ENCODE measurements at places on chromosomes 4 and X.

GRCh38 chr4:14934704-14935390 is 67.4 kb upstream of the CPEB2 start:
- no peak for DNase-seq

DNA sequence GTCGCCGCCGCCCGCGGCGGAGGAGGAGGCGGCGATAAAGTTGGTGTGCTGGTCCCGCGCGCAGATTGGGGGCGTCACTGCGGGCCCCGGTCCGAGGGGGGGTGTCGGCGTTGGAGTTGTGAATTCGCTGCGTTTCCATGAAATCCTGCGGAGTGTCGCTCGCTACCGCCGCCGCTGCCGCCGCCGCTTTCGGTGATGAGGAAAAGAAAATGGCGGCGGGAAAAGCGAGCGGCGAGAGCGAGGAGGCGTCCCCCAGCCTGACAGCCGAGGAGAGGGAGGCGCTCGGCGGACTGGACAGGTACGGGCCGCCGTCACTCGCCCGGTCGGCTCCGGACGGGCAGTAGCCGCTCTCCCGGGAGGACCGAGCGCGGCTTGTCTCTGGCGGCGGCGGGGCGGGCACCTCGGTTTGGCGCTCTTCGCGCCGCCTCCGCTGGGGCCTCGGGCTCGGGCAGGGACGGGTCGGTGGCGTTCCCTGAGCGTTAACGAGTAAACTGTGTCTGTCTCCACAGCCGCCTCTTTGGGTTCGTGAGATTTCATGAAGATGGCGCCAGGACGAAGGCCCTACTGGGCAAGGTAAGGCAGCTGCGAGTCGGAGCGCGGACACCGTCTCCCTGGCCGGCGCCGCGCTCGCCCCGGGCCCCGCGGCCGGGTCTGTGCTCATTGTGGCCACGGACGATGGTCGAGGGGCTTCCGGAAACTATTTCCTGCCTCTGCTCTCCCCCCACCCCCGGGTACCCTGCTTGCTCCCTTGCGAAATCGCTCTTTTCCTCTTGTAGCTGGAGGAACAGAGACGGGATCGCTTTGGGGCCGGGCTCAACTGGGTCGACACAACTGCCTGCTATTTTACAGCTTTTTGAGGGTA is 658 bp downstream of the KDM6A start:
- DNase-seq = no peak

DNA sequence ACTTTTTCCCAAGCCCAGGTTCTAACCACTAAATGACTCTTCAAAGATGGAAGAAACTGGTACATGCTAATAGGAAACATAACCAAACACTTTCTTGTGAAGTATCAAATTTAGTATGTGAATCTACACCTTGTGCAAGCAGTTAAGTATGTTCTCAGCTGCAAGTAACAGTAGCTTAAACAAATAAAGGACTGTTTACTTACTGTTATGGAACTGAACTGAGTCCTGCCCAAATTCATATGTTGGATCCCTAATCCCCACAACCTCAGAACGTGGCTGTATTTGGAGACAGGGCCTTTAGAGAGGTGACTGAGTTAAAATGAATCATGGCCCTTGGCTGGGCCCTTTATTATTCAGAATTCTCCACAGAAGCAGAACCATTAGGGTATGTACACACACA is 178.7 kb downstream of the KDR start:
- no peak for DNase-seq

DNA sequence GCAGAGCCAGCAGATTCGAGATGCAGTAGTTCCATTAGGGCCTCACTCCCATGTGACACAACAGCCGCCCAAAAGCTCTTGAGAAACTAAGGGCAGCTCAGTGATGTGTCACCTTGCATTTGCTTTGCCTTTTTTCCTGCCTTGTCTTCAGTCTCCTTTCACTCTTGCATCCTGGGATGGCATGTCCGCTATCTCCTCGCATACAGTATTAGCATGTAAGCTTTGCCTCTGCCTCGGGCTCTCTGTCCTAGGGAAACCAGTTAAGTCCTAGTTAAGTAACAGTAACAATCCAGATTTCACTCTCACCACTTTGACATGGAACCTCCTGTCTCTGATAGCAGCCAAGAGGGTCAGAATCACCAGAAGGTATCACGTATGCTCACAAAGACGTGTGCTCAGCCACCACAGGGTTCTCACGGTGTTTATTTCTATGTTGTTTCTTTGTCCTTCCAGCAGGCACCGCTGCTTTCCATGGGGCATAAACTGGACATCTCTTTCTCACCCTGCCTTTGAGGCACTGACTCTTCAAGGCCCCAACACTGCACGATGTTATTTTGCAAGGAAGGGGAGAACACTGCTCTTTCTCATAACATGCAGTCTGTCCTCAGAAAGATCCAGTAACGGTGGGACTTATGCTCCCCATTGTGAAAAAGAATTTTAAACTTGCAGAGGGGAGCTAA is 26.7 kb upstream of the SORBS2 start:
- DNase-seq = no peak
